Stimulated activated naive CD4-positive, alpha-beta T cell treated with Interleukin-2 at 50 U/mL for 16 hours (primary cell): ENCODE measurements at places on chromosomes 2 and 18.

GRCh38 chr2:70494293-70494886 is 59.2 kb downstream of the TGFA start:
- DNase-seq: no peak

DNA sequence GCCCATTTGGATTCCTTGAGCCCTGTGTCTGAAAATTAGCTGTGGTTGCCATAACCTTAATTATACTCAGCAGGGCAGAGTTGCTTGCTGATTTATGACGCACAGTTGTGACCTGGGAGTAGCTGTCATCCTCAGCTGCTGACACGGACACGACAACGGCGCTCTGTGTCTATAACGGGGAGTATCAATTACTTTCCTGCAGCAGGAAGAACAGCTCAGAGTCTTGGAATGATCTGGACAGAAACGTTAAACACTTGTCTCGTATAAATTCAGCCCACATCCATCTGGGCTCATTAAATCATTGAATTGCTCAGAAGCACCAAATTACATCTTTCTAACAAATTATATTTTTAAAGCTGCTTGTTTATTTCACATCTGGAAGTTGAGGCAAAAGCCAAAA is 116.3 kb downstream of the SEPTIN10 start:
- DNase-seq: no peak

- DNase-seq: no peak
Observed at GRCh38 chr2:211457325-211457724, 900.9 kb downstream of the CPS1 start.

DNA sequence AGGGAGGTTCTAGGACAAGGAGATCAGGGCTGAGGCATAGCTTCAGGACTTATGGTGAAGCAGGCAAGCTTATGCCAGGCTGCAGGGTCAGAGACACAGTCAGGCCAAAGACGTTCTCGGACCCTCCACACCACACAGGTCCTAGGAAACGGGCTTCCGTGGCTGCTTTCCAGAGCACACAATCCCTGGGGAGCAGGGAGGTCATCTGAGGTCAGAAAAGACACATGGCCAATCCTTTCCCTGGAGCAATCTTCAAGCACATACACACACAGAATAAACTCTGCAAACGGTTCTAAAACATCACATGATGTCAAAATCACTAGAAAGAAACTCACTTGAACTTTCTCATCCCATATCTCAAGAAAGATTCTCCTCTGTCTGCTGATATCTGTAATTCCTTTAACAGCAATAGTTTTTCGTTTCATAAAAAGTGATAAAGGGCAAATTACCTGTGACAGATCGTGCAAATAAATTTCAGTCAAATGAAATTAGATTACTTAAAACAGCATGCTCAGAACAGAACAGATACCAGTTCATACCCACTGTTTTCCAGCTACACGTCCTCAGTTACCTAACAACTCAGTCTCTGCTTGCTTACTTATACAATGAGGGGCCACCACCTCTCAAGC is 63.9 kb downstream of the MBOAT2 start:
- DNase-seq: no peak

GRCh38 chr2:164943289-164943688 is 12.0 kb downstream of the SLC38A11 start:
- no peak for DNase-seq

DNA sequence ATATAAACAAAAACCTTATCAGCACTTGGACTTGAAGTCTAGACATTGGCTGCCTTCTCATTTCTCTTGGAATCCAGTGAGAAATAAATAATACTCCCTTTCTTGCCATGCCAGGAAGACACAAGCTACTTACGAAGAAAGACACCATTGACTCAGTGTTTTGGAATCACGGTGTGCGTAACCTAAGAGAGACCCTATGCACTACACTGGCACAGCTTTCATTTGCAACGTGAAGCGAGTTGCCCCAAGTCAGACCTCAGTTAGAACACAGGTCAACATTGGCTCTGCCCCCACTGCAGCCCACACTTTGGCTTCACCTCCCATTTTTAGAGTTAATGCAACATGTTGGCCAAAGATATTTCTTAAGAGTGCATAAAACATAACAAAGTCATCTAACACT is 54.2 kb downstream of the PIEZO2 start:
- DNase-seq: no peak

GRCh38 chr2:48134704-48135103 is 228.4 kb upstream of the FBXO11 start:
- DNase-seq: no peak

DNA sequence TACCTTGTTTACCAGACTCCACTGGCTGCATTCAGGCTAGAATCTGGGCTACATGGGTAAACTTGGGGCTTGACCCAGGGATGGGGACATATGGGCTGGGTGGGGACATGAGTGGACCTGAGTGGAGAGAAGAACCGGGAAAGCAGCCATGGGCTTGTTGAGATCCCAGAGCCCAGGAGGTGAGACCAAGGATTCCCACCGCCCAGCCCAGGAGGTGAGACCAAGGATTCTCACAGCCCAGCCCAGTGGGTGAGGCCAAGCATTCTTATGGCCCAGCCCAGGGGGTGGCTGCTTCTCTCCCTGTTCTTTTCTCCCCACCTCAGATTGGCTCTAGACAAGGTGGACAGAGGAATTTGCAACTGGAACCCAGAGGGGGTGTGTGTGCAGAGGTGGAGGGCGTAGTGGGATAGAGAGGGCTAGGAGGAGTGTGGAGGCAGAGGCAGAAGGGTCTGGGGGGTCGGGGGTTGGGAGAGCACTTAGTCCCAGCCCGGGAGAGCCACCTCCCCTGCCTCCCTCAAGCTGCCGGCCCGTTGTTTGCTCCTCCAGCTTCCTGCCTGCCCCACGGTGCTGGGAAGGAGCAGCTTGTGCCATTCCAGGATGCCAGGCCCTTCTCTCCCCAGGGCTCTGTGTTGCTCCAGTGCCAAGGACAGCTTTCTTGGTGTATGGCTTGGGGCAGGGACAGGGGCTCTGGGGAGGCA is 25.6 kb downstream of the GLI2 start:
- DNase-seq: no peak

- no peak for DNase-seq
Observed at GRCh38 chr18:35842536-35842935, 129.9 kb upstream of the RMP24 start.

GRCh38 chr2:235917506-235917905 is 250.7 kb downstream of the GBX2 start:
- DNase-seq: no peak

GRCh38 chr2:186636800-186637496 is 47.1 kb downstream of the ITGAV start:
- DNase-seq: no peak

DNA sequence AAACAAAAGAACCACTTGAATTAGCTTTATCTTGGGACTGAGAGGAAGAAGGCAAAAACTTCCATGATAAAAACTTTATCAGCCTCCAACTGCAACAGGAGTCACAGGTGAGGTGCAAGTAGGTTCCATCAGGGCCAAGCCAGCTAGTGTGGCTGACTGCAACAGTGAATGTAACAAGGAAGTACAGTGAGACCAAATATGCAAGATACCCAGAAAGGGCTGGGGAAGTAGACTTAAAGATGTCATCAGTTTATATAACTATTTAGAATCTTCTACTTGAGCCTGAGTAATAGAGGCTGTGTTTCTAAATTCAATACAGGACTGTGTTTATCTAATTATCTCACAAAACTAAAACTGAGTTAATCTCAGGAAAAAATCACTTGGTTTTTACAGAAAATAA is 14.8 kb downstream of the PLEKHM3 start:
- DNase-seq: no peak

GRCh38 chr2:134133622-134134312 is 120.1 kb upstream of the MGAT5 start:
- DNase-seq: no peak

- no peak for DNase-seq
Observed at GRCh38 chr2:189662669-189663226, 1.5 kb downstream of the ASNSD1 start.

DNA sequence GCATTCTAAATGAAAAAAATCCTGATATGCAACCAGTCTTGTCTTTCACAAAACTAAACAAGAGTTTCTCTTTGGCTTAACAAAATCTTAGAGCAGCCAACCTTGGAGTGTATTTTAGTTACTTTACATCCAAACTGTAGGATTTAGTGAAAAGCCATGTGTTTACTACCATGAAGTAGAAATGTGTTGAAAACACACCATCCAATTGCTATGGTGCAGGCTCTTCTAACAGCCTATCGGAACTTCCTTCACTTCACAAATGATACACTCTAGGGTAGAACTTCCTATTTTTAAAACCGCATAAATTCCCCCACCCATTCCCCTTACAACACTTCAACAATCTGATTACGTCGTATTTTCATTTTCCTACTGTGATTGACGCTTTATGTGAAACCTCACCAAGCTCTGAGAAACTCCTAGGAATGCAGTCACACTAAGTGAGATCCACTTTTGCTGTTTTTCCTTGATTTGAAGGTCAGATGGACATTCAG is 74.4 kb upstream of the MAP4K4 start:
- DNase-seq: no peak

DNA sequence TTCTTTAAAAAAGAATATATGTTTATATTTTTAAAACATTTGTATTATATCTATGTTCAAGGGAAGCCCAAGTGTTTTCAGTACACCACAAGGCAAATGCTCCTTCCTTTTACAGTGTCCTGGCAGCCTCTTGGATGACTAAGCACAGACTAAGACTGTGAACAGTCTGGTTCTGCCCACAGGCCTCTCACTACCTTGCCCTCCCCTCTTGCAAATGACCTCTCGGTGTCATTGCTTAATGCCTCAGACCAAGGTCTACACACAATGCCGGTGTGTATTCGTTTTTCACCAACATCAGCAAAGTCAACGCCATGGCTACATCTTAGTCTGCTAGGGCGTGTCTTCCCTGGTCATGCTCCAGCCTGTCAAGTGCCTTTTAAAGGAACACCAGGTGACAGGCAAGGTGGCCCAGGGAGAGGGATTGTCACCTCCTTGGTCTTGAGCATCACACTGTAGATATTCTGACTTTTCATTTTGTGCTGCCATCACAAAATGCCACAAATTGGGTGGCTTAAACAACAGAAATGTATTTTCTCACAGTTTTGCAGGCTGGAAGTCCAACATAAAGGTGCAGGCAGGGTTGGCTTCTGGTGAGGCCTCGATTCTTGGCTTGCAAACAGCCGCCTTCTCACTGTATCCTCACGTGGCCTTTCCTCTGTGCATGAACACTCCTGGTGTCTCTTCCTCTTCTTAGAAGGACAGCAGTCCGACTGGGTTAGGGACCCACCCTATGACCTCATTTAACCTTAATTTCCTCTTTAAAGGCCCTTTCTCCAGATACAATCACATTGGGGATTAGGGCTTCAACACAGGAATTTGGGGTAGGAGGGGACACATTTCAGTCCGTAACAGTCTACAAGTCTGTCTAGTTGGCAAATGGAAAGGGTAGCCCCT is 266.5 kb downstream of the KLHL29 start:
- DNase-seq: no peak

DNA sequence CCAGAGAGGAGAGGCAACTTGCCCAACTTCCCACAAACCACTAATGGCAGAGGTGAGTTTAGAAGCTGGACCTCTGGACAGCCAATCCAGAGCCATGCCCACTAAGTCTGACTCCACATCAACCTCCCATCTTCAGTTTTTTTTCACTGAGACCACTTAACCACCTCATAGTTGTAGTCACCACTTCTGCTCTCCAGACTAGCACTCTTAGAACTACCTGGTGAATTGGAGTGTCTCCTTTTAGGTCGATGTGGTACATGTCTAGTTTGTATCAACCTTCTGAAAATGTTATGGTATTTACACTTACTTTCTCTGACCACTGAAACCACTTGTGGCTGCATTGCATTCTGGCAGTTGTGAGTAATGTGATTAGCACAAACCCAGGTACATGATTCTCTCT is 743.6 kb upstream of the FANCL start:
- DNase-seq: no peak

DNA sequence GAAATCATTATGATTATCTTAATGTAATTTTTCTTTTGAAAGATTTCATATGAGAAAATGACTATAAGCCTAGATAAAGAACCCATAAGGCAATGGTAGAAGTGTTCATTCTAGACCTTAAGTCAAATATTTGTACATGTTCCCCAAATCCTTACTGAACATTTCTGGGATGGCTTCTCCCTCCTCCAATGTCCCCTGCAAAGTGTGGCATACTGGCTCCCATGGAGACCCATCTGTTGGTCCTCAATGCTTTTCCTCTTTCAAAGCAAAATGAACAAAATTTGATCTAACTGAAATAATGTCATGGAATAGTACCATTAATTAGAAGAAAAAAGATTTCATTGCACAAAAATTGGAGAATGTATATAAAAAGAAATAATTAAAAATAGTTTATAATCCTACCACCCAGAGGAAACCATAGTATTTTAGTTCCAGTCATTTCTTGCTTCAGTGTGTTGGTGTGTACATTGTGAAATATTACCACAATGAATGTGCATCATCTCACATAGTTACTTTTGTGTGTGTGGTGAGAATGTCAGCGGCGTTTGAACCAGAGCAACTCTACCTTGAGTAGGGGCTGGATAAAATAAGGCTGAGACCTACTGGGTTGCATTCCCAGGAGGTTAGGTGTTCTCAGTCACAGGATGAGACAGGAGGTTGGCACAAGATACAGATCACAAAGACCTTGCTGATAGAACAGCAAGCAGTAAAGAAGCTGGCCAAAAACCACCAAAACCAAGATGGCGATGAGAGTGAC is 181.3 kb downstream of the UXS1 start:
- no peak for DNase-seq

DNA sequence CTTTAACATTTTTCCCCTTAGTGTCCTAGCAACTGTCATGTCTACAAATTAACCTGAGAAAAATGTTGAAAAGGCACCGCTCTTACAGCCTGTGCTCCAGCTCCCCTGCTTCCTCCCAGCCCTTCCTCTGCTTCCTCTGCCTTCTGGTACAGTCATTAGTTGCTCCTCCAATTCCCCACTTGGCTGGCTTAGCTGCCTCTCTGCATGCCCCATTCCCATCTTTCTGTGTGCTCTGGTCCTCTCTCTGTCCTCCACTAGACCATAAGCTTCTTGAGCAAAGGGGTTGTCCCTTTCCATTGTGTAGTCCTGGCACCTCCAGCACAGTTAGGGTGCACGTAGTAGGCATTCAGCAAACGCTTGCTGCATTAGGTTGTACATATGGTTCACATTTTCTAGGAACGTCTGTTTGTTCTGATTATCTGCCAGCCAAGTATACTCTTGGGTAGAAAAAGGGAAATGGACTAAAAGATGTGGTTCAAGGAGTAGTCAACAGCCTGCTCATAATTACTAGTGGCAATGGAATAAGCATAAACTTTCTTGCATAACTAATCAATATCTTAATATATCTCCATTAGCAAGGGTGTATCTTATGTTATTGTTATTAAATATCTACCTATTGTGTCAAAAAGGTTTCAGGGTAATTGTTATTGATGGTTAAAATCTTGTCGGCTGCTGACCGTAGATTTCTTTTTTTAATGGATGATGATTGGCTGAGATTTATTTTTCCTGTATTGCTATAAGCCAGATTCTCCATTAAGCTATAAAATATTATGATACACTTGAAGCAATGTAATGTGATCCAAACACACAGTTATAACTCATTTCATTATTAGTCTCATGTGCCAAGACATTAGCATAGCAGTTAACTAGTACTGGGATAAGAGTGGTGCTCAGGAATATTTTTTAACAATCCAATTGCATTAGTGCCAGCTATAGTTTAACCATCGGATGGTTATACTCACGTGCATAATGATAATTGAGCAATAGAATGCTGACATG is 340.1 kb downstream of the SLC4A3 start:
- DNase-seq: no peak

GRCh38 chr2:190927301-190927700 is 46.7 kb downstream of the GLS start:
- DNase-seq: no peak

GRCh38 chr2:48419884-48420511 is 110.0 kb upstream of the STON1 start:
- no peak for DNase-seq
